Hematopoietic multipotent progenitor cell treated with erythropoietin and hydrocortisone succinate and interleukin-3 and kit ligand, for 6 days (in vitro differentiated cells): ENCODE measurements at places on chromosomes 1 and 21.

DNA sequence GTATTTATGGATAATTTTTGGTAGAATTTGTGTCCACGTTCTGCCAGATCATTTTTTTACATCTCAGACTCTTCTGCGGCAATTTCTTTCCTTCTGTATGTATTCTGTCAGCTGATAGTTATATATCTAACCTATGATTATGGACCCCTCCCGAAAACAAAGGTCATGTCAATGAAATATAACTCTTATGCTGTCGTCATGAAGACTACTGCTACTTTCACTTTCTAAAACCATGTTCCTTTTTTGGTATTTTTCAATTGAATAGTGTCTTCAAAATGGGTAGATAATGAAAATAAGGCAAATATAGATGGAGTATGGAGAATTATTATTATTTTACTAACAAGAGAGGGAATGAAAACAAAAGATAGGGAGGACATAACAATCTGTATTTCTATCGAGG lies 3.2 kb downstream of the ANGPTL1 start:
- DNase-seq = no peak

GRCh38 chr1:153553096-153553495 lies 4.0 kb upstream of the S100A3 start:
- DNase-seq = no peak

DNA sequence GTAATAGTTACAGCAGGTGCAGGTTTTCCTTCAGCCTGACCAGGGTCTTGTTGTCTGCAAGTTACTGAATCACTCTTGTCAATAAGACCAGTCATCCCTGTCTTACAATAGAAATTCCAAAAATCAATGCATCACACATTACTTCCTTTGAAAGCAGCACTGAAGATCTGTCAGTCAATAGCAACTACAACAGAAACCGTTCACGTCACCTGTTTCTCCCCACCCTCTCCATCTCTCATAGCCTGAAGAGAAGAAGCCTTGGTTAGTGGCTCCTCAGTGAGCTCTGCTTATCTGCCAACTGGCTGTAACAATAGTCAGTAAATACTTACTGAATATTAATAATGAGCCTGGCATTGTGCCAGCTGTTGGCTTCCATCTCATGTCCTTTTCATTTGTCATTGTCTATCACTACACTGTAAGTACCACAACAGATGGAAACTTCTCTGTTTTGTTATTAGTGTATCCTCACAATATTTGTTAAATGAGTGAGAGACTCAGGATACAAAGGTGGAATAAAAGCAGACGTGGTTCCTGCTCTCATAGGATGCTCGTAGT lies 195.2 kb downstream of the S1PR1 start:
- no peak for DNase-seq

DNA sequence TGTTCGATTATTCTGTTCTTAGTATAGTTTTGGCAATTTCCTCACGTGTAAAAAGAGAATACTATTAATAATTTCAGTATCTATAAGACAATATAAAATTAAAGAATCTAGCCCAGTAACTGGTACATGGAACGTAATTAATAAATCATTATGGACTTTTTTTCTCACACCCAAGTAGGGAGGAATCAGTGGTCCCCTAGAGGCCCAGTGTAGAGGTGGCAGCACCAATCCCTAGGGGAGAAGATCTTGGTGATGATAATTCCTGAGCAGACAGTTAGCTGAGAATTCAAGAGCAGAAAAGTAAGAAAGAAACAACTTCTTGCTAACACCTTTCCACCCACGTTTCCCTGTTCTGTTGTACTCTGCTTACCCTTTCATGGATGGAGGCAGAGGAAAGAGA lies 19.7 kb upstream of the SELE start:
- DNase-seq = no peak

DNA sequence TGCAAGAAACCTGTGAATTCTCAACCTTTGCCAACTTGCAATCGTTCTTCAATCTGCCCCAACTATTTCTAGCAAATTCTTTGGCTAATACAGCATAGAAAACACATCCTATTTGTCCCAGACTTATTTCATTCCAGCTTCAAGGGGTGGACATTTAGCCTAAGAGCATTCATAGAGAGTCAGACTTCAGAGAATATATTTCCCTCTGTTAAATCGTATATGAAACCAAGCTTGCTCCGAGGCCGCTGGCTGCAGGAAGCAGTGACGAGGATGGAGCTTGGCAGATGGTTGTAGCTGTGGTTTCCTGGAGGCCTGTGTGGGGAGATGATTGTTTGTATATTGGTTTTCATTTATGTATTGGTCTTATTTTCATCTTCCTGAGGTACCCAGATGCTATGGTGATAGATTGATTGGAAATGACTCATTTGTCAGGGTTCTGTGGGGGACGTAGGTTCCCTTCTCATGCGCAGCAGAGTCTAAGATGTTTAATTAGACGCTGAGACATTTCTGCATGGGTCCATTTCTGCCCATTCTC lies 26.1 kb downstream of the MAN1C1 start:
- DNase-seq = peak; percentile 63

DNA sequence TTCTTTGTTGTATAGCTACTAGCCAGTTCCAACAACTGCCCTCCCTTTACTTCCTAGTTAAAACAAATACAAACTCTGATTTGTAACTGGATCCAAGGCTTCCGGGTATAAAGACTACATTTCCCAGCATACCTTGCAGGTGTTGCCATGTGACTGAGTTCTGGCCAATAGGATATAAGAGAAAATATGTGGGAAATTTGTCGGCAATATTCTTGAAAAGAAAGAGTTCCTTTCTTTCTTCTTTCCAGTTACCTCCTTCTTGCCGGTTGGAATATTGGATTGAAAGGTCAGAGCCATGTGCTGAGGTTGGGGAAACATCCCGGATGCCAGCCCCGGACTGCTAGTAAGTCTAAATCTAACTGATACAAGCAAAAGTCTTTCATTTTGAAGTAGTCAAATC lies 23.0 kb upstream of the ZBTB40 start:
- DNase-seq = peak; percentile 85

GRCh38 chr1:3651026-3651929 lies 1.0 kb upstream of the TP73 start:
- DNase-seq = no peak

- no peak for DNase-seq
Observed at GRCh38 chr1:203632941-203633340, 6.3 kb downstream of the ATP2B4 start.

DNA sequence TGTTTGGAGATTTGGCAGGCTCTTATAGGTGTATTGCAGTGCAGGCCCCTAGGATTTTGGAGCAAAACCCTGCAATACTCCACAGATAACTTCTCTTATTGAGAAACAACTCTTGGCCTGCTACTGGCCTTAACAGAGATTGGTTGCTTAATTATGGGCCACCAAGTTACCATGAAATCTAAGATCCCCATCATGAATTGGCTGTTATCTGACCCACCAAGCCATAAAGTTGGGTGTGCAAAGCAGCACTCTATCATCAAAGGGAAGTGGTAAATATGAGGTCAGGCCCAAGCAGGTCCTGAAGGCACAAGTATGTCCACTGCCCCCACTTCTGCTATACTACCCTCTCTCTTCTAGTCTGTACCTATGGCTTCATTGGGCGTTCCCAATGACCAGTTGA lies 130.0 kb upstream of the TNFSF4 start:
- DNase-seq = peak; percentile 67
